PC-3 (cell line): ENCODE measurements at places on chromosomes 5 and 9. TPM values are rescaled to one million over a fixed set of nuclear protein-coding genes. Genes with fewer than 3 reads are reported as not detected.

GHR gene
- total RNA-seq: 2.2 and 5.2 TPM in 2 replicates

DNA sequence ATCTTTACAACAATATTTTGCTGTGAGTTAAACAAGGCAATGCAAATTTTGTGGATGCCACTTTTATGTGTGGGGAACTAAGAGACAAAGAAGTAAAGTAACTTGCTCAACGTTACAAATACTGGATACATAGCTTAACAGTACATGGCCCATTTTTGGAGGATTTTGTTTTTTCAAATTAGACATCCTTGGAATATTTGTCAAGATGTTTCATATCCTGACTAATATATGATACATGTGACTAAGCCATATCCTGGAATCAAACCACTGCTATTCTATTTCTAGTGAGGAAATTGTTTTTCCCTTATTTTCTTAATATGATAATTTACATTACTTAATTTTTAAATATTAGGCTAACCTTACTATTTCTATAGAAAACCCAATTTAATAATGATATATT is 529.8 kb downstream of the DMRTA1 start:
- no peak overlapping the region for H3K4me3 ChIP-seq
- peak; percentile 69 for DNase-seq
- peak overlapping the region; percentile 72 for H3K27ac ChIP-seq
- H3K27me3 ChIP-seq: no peaks in the 10 kb centered on the region
- no peaks in the 10 kb centered on the region for H3K36me3 ChIP-seq

- no peaks in the 10 kb centered on the region for H3K27me3 ChIP-seq
- no peaks in the 10 kb centered on the region for H3K4me1 ChIP-seq
- no peak overlapping the region for H3K4me3 ChIP-seq
- H3K27ac ChIP-seq: no peak overlapping the region
- no peaks in the 10 kb centered on the region for H3K36me3 ChIP-seq
Observed at GRCh38 chr5:2588850-2589501, 162.5 kb downstream of the IRX2 start.

DNA sequence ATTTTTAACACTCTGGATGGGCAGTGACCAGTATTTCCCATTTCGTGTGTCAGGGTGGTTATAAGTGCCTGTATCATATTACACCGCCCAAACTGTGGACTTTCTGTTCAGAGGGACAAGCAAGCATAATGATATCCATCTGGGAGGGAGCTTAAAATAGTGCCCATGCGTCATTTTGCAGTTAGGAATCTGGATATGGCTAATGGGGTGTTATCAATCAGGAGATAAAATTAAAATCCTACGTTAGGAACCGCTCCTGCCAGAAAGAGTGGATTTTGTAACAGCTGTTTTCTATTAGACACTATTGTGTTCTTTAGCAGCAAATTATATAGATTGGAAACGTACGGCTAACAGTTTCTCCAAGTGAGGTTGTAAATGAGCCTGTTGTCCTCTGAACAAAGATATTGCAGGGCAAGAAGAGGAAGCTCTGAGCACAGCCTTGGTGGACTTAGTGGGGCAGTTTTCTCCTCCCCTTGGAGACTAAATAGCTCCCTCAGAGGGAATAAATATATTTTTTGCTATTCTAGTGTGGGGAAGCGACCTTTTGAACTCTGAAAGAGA is 160.4 kb downstream of the SPATA31D1 start:
- H3K4me3 ChIP-seq: no peak overlapping the region
- no peak for DNase-seq
- no peak overlapping the region for H3K27ac ChIP-seq
- H3K4me1 ChIP-seq: peaks cover 16% of the 10 kb centered on the region
- H3K36me3 ChIP-seq: no peaks in the 10 kb centered on the region

DNA sequence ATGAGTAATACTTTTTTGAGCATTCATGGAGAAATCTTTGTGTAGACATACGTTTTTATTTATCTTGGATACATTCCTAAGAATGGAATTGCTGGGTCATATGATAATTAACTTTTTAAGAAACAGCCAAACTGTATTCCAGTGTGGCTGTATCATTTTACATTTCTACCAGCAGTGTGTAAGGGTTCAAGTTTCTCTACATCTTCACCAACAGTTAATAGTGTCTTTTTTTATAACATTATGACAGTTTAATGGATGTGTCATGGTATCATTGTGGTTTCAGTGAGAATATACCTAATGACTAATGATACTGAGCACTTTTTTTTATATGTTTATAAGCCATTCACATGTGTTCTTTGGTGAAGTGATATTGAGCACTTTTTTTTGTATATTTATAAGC is 52.4 kb downstream of the NIPBL start:
- H3K4me1 ChIP-seq: peaks cover 47% of the 10 kb centered on the region
- H3K27ac ChIP-seq: peak overlapping the region; percentile 80
- no peak overlapping the region for H3K4me3 ChIP-seq

- DNase-seq: no peak
- H3K4me1 ChIP-seq: no peaks in the 10 kb centered on the region
- H3K27ac ChIP-seq: no peak overlapping the region
- no peaks in the 10 kb centered on the region for H3K36me3 ChIP-seq
- no peak overlapping the region for H3K4me3 ChIP-seq
Observed at GRCh38 chr5:28397502-28397941, 1359.1 kb upstream of the CDH9 start.

BRINP1 gene
- not detected in 2 replicates for total RNA-seq

GRCh38 chr9:30584559-30584958 is 1799.9 kb upstream of the ACO1 start:
- H3K27ac ChIP-seq: no peak overlapping the region
- no peak overlapping the region for H3K4me3 ChIP-seq
- no peaks in the 10 kb centered on the region for H3K27me3 ChIP-seq
- no peaks in the 10 kb centered on the region for H3K36me3 ChIP-seq
- H3K4me1 ChIP-seq: no peaks in the 10 kb centered on the region

FAM163B gene
- not detected in 2 replicates for total RNA-seq

GRCh38 chr9:123678878-123679329 is 251.0 kb downstream of the DENND1A start:
- no peaks in the 10 kb centered on the region for H3K27me3 ChIP-seq
- H3K27ac ChIP-seq: peak overlapping the region; percentile 75
- peaks cover 19% of the 10 kb centered on the region for H3K4me1 ChIP-seq

GRCh38 chr9:35488021-35488420 is 1.9 kb upstream of the RUSC2 start:
- H3K4me1 ChIP-seq: peaks cover 31% of the 10 kb centered on the region
- H3K4me3 ChIP-seq: no peak overlapping the region
- no peak overlapping the region for H3K27ac ChIP-seq
- DNase-seq: no peak

DNA sequence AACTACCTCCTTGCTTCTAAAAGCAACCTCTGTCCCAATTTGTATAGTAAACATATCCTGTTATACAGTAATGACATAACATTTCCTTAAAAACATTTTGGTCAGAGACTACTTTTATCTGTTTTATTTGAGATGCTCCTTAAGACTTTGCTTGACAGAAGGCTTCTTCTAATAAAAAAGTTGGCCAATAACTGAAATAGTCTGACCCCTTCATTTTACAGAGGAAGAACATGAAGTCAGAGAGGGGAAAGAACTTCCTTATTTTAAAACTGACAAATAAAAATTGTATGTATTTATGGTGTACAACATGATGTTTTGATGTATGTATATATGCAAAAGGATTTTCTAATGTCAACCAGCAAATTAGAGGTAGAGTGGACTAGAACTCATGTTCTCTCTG is 35.8 kb upstream of the SPARC start:
- H3K27ac ChIP-seq: no peak overlapping the region
- no peaks in the 10 kb centered on the region for H3K27me3 ChIP-seq
- H3K4me3 ChIP-seq: no peak overlapping the region
- DNase-seq: no peak
- no peaks in the 10 kb centered on the region for H3K36me3 ChIP-seq

TMEM174 gene
- total RNA-seq: not detected in 2 replicates

DNA sequence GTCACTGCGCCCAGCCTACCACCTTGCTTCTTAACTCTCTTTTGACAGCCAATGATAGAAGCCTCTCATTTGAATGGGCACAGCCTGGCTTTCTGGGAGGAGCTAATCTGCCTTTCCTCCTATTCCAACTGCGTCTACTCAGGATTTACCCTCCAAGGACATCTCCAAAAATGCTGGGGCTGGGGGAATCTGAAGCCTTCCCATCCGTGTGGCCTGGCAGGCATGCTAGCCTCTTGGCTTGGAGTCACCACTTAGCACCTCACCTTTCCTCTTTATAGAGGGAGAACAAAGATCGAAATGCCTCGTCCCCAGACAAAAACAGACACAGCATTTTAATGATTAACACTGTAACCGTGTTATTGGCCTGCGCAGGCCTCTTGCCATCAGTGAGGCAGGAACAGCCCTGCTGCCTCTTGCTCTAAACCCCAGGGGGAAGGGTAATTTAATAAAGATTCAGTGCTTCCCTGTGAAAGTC is 108.2 kb upstream of the KLF4 start:
- H3K27ac ChIP-seq: no peak overlapping the region
- DNase-seq: no peak
- H3K4me3 ChIP-seq: no peak overlapping the region
- H3K27me3 ChIP-seq: no peaks in the 10 kb centered on the region

SIL1 gene
- total RNA-seq: 7.9 and 17.2 TPM in 2 replicates
